ENCODE measurements at places on chromosomes 4 and X.

DNA sequence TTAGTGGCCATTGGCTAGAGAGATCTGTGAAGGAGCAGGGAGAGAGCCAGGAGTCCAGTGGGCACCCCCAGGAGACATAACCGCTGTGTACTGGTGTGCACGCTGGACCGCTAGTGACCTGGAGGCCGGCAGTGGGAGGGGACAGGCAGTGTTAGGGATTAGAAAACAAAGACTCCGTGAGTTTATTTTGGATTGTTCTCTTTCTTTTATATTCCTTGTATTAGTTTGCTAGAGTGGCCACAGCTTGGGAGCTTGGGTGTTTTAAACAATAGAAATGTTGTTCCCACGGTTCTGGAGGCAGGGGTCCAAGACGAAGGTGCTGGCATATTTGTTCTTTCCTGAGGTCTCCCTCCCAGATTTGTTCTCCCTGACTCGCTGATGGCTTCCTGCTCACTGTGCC is 266.4 kb downstream of the RAPGEF2 start:
- no peak for DNase-seq

DNA sequence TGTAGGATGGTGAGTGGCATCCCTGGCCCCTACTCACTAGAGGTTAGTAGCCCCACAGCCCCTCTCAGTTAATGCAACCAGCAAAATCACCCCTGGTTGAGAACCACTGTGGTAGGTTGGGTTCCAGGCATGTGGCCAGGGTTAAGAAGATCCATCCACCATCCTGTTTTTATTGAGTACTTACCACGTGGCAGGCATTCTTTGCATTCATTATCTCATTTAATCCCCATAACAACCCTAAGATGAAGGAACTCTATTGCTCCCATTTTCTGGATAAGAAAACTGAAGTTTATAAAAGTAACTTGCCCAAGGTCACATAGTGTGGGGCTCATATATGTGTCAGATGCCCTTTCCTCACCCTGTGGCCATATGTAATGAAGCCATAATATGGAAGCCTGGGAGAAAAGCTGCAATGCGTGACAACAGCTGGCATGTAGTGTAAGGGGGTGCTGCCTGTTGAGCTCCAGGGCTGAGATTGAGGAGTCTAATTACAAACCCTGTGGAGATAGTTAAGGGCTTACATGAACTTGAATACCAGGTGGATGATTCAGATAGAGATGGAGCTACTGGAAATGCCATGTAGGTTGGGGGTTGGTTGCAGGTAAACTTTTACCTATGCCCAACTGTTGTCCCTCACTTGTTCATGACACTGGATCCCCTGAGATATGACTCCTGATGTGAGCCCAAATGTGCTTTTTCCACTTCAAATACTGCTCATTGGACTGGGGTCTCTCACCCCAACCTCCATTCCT is 100.2 kb upstream of the PGRMC2 start:
- no peak for DNase-seq

DNA sequence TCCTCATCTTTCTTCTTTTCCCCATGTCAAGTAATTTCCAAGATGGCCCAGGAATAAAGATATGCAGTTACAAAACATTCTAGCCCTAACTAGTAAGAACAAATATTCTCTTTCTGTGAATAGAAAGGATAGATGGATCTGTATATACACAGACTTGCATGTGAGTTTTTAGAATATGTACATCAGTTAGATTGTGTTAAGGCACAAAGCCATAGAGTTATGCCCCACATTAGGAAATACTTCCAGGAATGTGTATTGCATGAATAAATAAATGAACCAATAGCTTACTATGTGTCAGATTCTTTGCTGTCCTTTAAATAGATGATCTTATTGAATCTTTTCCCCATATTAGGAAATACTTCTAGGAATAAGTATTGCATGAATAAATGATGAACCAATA is 46.0 kb upstream of the TMPRSS11E start:
- no peak for DNase-seq

DNA sequence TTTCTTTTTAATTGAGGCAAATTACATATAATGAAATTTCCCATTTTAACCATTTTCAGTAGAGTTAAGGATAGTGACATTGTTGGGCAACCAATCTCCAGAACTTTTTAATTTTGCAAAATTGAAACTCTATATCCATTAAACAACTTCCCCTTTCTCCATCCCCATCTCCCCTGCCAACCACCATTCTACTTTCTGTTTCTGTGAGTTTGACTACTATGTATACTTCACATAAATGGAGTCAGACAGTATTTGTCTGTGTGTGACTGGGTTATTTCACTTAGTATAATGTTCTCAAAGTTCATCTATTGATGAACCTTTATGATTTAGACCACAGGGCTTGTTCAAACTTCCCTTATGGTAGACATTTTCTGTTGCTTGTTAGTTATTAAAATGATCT is 364.5 kb upstream of the MAD2L1 start:
- DNase-seq, result no peak

DNA sequence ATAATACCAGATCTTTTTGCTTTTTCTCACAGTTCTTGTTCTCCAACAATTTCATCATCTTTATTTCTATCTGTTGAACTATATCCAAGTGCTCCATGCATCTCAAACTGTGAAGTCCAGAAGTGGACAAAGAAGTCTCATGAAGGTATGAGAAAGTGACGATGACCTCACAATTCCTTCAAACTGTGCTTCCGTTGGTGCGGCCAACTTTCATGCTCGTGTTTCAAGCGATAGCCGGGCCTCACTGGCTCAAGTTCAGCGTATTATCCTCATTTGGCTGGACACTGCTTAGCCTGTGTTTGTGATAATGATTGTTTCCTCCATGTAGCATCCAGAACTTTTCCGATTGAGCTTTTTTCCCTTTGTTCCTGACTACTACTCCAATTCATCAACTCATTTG is 143.1 kb downstream of the PALLD start:
- no peak for DNase-seq

GRCh38 chrX:10741003-10741402 is 120.6 kb upstream of the MID1 start:
- no peak for DNase-seq

GRCh38 chr4:186569533-186570192 is 14.3 kb upstream of the MTNR1A start:
- no peak for DNase-seq

- no peak for DNase-seq
Measured at GRCh38 chr4:69689599-69689998, 36.6 kb upstream of the UGT2A1 start.

- DNase-seq, result peak; percentile 69
Measured at GRCh38 chr4:10611673-10612072, 72.9 kb downstream of the CLNK start.

GRCh38 chrX:50497114-50497513 is 26.5 kb upstream of the DGKK start:
- DNase-seq, result no peak

- DNase-seq, result no peak
Measured at GRCh38 chr4:93831716-93832496, 3.4 kb downstream of the ATOH1 start.

DNA sequence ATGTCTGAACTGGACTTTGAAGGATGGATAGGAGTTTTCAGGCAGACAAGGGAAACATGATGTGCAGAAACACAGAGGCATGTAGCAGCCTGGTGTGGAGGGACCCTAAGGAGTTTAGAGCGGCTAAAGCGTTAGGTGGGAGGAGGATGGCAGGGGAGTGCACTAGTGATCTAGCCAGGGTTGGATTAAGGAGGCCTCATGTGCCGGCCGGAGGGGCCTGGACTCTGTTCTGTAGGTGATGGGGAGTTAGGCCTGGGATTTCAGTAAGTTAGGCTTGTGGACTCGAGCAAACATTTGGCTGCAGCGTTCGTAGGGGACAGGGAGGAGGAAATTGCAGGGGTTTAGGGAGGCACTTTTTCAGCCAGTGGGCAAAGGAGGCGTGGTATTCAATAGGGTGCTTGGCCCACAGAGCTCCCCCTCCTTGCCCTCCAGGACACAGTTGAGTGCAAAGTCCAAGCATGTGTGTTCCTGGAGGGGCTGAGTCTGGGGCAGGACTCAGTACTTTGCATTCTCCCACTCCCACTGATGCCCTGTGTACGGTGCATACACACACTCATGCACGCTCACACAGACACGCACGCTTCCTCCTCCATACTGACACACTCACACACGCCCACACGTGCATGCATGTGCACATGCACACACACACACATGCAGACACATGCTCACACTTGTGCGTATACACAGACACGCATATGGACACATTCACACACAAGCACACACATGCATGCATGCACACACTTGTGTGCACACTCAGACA is 18.6 kb downstream of the PSAPL1 start:
- no peak for DNase-seq

- no peak for DNase-seq
Measured at GRCh38 chr4:28254003-28254402, 1393.4 kb downstream of the STIM2 start.

- DNase-seq, result no peak
Measured at GRCh38 chr4:183332447-183332846, 10.2 kb upstream of the CLDN24 start.

DNA sequence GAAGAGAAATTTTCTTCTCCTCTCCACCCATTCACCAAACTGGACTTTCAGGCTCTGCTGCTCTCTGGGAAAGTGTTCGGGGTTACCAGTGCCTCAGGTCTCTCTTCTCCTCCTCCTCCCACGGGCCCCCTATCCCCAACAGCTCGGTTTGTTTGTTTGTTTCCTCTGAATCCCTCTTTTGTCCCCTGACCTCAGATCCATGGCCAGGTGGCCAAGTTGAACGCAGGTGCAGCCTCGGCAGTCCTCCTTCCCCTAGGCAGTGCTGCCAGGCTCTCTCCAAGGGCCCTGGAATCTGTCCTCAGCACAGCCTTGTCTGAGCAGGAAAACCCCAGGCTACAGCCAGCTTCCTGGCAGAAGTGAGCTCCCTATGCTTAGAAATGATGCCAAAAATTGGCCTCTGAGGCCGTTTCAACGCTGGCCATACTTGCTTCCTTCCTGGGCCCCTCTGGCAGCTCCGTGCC is 60.0 kb downstream of the FHDC1 start:
- no peak for DNase-seq

DNA sequence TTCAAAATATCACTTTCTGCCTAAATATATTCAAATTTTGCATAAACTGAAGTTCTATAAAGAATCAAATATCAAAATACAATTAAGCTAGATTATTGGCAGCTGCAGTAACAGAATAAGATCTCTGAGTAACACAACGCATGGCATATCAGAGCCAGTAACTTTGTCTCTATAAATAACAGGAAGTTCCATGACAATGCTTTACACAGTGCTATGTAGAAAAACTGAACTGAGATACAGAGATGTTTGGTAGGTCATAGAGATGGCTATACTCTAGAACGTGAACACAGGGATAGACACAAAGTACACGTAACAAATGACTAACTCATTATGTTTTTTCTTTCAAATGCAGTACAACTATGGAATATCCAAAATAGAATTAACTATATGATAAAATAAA is 18.2 kb downstream of the UBE2D3 start:
- DNase-seq, result no peak

DNA sequence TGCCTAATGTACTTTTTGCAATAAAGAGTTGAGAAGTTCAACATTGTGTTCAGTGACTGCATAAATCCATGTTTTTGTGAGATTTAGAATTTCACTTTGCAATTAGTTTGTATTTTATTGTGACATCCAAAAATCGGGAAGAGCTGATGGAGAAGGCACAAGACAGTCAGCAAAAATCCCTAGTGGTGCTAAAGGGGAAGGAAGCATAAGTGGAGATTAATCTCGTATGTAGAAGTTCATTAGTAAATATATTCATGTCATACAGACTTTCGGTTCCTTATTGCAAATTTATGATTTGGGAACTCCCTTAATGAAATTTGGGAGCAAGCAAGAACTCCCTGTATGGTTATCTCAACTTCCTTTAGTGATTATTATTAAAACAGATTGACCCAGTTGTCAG is 57.8 kb upstream of the SLC39A8 start:
- DNase-seq, result no peak

DNA sequence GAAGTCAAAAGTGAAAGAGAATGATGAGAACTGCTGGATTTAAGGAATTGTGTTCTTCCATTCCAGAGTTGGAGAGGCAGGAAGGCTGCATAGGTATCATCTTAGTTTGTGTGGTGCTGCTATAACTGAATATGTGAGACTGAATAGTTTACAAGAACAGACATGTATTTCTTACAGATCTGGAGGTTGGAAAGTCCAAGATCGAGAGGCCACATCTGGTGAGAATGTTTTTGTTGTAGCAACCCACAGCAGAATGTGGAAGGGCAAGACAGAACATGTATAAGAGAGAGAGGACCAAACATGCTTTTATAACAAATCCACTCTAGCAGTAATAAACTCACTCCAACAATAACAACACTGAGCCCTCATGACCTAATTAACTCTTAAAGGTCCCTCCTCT is 408.6 kb downstream of the FAM47B start:
- DNase-seq, result no peak

DNA sequence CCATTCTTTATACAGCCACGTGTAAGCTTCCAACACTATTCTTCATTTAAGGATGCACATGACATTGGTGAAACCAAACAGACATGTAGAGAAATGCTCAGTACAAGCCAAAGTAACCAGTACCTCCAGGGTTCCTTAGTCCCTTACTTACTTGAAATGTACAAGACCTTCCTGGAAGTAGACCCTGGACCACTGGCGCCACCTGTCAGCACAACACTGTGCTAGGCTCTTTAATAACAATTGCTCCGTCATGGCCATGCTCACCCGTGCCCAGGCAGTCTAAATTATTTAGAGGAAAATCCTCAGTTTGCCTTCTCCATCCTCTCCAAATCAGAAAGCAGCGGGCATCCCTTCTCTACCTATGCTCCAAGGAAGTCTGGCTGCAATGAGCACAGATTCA is 52.7 kb downstream of the ADGRA3 start:
- DNase-seq, result no peak

DNA sequence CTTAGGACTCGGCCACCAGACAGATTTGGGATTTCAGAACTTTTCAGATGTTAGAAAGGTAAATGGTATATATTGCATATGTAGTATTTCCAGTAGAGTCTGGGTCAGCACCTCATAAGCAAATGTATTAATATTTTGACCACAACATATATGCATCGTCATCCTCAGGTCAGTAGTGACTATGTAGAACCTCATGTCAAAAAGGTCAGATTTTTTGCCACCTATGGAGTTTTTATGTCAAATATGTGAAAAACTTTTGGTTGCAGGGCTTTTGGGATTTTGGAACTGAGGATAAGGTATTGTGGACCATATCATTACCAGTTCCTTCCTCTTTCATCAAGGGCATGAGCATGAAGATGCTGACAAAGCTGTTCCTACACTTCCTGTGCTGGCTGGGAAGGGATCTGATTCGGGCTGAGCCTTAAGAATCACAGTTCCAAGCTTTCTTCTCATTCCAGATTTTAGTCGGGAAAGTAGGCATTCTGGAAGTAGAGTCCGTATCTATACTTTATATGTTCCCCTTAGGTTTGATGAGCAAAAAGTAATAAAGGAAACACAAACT is 183.0 kb upstream of the PGRMC2 start:
- no peak for DNase-seq

GRCh38 chr4:110515676-110516075 is 39.7 kb downstream of the ENPEP start:
- no peak for DNase-seq
